ENCODE measurements at places on chromosomes 5 and 9. TPM values are rescaled to one million over a fixed set of nuclear protein-coding genes. Genes with fewer than 3 reads are reported as not detected.

TXNDC8 gene
- total RNA-seq = not detected

ADAMTS13 gene
- total RNA-seq = 6.0 TPM

MEIKIN gene
- total RNA-seq = not detected

PCDHA6 gene
- 0.50 TPM for total RNA-seq

UBE2QL1 gene
- total RNA-seq = not detected

ST8SIA4 gene
- total RNA-seq = 0.29 TPM

FOXI1 gene
- not detected for total RNA-seq

CDC20B gene
- total RNA-seq = under 0.01 TPM

NRG2 gene
- total RNA-seq = 0.73 TPM

IL33 gene
- 44.5 TPM for total RNA-seq

MAN1B1 gene
- 113 TPM for total RNA-seq

SLC6A19 gene
- total RNA-seq = not detected

CNTNAP3 gene
- total RNA-seq = 0.15 TPM

TMC1 gene
- total RNA-seq = not detected

Data from smooth muscle cell of trachea (primary cell).